ENCODE measurements at places on chromosomes 6 and 20. TPM values are rescaled to one million over a fixed set of nuclear protein-coding genes. Genes with fewer than 3 reads are reported as not detected.

Gene SNAP25
- 5.6 TPM for total RNA-seq

Gene TNF
- total RNA-seq = not detected

Gene ANKEF1
- total RNA-seq = 4.2 TPM

DNA sequence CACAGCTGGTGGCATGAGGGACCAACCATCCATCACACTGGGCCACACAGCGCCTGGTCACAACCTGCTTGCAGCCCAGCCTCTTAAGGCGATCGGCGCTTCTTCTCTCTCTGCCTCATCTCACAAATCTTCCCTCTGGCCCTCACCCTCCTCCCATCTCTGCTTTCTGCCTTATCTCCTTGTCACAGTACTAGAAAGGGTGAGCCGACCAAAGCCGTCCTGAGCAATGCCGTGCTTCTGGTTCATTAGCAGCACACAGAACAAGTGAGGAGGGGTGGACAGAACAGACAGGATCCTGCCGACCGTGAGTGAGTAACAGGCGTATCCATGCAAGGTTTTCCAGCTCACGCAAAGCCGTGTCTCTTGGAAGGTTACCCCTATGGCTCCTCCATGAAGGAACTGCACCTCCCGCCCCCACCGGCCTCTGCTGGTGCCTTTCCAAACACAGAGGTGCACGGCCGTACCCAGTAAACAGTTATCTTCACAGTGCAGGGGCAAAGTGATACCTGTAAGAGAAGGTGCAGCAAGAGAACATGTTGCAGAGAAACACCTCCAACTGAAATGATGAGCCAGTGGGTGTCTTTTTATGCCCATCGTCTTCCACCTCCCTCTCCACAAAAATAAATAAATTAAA is 331.7 kb downstream of the FARS2 start:
- H3K36me3 ChIP-seq = no peaks in the 10 kb centered on the region
- no peak overlapping the region for H3K27ac ChIP-seq
- no peak overlapping the region for H3K4me3 ChIP-seq
- DNase-seq = no peak
- no peaks in the 10 kb centered on the region for H3K27me3 ChIP-seq
- H3K4me1 ChIP-seq = no peaks in the 10 kb centered on the region

- H3K27me3 ChIP-seq = no peaks in the 10 kb centered on the region
- no peak for DNase-seq
- H3K4me1 ChIP-seq = no peaks in the 10 kb centered on the region
- no peak overlapping the region for H3K27ac ChIP-seq
Observed at GRCh38 chr20:64015635-64016034, 20.3 kb upstream of the C20orf204 start.

DNA sequence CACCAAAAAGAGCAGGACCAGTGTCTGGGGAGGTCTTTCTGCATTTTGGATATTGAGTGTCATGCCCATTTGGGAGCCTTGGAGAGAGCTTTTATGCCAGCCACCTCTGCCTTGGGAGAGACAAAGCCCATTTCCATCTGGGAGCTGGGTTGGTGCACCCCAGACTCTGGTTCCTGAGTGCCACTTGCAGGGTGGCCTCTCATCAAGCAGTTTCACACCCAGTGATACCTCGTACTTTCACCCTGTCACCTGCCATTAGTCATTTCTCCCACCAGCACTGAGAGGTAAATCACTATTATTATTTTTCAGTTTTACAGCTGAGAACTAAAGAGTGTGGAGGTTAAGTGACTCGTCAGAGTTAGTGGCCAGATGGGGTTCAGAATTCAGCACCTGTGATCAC is 94.7 kb downstream of the PTPRT start:
- H3K4me3 ChIP-seq = no peak overlapping the region
- DNase-seq = no peak
- H3K36me3 ChIP-seq = no peaks in the 10 kb centered on the region
- no peaks in the 10 kb centered on the region for H3K4me1 ChIP-seq

All from vagina (tissue), 2 donors.